Right atrium auricular region (tissue), 2 donors: ENCODE measurements at places on chromosomes 12 and 14. TPM values are rescaled to one million over a fixed set of nuclear protein-coding genes. Genes with fewer than 3 reads are reported as not detected.

AICDA gene
- 0.12 TPM for total RNA-seq

C3AR1 gene
- 3.4 TPM for total RNA-seq

DDN gene
- 0.44 TPM for total RNA-seq

ASB8 gene
- 68.6 TPM for total RNA-seq

KRT77 gene
- total RNA-seq: not detected

NTF3 gene
- total RNA-seq: 0.63 TPM

NINJ2 gene
- 5.4 TPM for total RNA-seq

AMN gene
- total RNA-seq: 0.71 TPM

DACT1 gene
- total RNA-seq: 3.5 TPM

ABCC9 gene
- 25.0 TPM for total RNA-seq

PMCH gene
- not detected for total RNA-seq

PLEKHG3 gene
- 28.1 TPM for total RNA-seq

CLEC1B gene
- total RNA-seq: not detected

KRT2 gene
- not detected for total RNA-seq

WIF1 gene
- total RNA-seq: not detected

E2F7 gene
- 0.75 TPM for total RNA-seq
